ENCODE measurements at places on chromosomes 13 and 19.

- no peak for DNase-seq
These were observed 17.3 kb downstream of the PNPLA6 start for GRCh38 chr19:7552781-7553180.

GRCh38 chr19:47021536-47022139 lies 2.0 kb downstream of the NPAS1 start:
- no peak for DNase-seq

- no peak for DNase-seq
These were observed 6.1 kb downstream of the CAPN12 start for GRCh38 chr19:38737921-38738737.

DNA sequence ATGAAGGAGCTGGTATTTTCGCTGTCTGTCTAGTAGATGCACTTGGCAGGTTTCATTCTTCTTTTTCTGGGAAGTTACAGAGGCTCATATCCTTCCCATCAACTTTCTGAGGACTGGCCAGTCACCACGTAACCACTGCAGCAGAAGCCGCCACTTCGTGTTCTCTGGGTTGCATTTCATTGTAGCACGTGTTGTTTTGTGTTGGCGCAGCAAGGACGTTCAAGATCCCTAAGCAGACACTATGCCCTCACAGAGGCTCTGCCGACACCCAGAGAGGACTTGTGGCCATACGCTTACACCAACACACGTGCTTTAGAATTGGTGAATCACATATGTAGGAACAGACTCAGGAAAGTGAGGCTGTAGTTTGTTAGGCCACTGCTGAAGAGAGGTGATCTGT lies 42.2 kb upstream of the TEX29 start:
- no peak for DNase-seq

- DNase-seq, result no peak
These were observed 147.2 kb upstream of the ZNF536 start for GRCh38 chr19:30224689-30225606.

DNA sequence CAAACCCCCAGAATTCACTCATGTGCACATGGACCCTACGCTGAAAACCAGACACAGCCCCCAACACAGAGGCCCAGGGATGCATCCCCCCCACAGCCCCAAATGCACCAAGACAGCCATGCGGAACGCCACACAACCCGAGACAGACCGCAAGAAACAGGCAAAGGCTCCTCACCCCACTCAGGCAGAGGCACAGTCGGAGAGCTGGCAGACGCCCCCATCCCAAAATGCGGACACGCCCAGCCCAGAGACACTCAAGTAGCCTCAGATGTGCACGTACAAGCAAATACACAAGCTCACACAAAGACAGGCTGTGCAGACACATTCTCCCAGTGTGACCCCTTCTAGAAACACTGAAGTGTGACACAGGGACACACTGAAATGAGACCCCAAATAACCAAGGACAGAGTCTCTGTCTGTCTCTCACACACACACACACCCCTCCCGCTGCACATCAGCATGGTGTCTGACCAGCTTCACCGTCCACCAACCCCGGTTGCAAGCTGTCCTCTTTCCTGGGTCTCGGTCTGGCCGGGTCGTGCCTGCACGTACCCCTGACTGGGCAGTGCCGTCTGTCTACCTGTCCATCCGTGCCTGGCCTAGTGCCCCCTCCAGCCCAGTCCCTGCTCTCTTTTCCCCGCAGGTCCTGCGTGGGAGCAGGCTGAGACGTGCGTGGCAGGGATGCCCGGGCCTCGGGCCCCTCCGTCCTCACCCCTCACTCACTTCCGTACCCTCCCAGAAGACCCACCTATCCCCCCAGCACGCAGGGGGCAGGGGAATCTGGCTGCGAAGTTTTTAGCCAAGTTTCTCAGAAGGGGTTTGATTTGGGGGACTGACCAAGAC lies 16.1 kb downstream of the ERFL start:
- DNase-seq, result no peak

Measured in GF-D8 (cell line).